CD4-positive, alpha-beta T cell (primary cell): ENCODE measurements at places on chromosomes 12 and 14. TPM values are rescaled to one million over a fixed set of nuclear protein-coding genes. Genes with fewer than 3 reads are reported as not detected.

Gene ZC2HC1C
- 0.30 TPM for total RNA-seq

Gene IFI27
- 2.2 TPM for total RNA-seq

Gene MYF5
- total RNA-seq, result not detected

Gene PKP2
- 0.22 TPM for total RNA-seq

Gene LRRC23
- 3.2 TPM for total RNA-seq

Gene FGF23
- total RNA-seq, result not detected

Gene SLC22A17
- 19.5 TPM for total RNA-seq

Gene HOXC12
- total RNA-seq, result not detected

Gene CABP1
- total RNA-seq, result not detected

Gene PMCH
- total RNA-seq, result not detected

Gene ITGB7
- total RNA-seq, result 166 TPM

Gene TMTC2
- total RNA-seq, result 1.8 TPM

Gene TGM1
- total RNA-seq, result 3.5 TPM

Gene DENND5B
- total RNA-seq, result 0.22 TPM

Gene IFNG-AS1
- 0.55 TPM for total RNA-seq

Gene KRT79
- not detected for total RNA-seq

Gene MFAP5
- not detected for total RNA-seq

Gene NR2C1
- total RNA-seq, result 58.9 TPM

Gene RIN3
- 72.2 TPM for total RNA-seq

Gene NKX2-1
- total RNA-seq, result not detected

Gene ATG14
- 19.9 TPM for total RNA-seq

Gene MTRFR
- 44.5 TPM for total RNA-seq

Gene RFX4
- not detected for total RNA-seq

Gene C12orf56
- 0.08 TPM for total RNA-seq

Gene KCNMB4
- total RNA-seq, result 0.53 TPM

Gene PLBD1
- 1.3 TPM for total RNA-seq

Gene KRT84
- total RNA-seq, result not detected

Gene GPRC5A
- 0.47 TPM for total RNA-seq

Gene SIX6
- total RNA-seq, result not detected

Gene SLC10A1
- total RNA-seq, result not detected

Gene FOXA1
- not detected for total RNA-seq

Gene CDC42BPB
- total RNA-seq, result 6.6 TPM

Gene B4GALNT3
- 1.4 TPM for total RNA-seq

Gene AGAP2
- total RNA-seq, result 21.0 TPM

Gene ASCL1
- total RNA-seq, result not detected

Gene STXBP6
- total RNA-seq, result not detected

Gene POTEG
- not detected for total RNA-seq

Gene RTL1
- total RNA-seq, result not detected

Gene AKAP6
- 2.0 TPM for total RNA-seq

Gene IFNG
- 3.2 TPM for total RNA-seq

Gene CPNE8
- 3.6 TPM for total RNA-seq
